ENCODE measurements at places on chromosomes 7 and 10. TPM values are rescaled to one million over a fixed set of nuclear protein-coding genes. Genes with fewer than 3 reads are reported as not detected.

DNA sequence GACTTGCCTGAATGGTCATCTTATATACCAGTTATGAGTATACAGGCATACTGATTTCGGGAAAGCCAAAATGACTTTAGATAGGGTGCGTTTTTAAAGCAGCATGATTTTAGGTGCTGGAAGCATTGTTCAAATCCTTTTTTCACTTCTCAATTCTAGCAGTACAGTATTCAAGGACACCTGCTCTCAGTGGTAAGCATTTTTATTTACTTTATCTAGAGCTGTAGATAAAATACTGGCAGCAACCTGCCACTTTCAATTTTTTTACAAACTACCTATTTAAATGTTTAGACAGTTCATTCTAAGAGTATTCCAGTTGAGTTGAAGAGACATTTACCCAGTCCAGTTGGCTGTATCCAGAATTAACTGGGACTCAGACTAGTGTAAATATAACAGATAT is 33.6 kb downstream of the TMEM106B start:
- DNase-seq, result no peak

GRCh38 chr10:52451817-52452216 is 137.7 kb downstream of the DKK1 start:
- DNase-seq, result no peak

DNA sequence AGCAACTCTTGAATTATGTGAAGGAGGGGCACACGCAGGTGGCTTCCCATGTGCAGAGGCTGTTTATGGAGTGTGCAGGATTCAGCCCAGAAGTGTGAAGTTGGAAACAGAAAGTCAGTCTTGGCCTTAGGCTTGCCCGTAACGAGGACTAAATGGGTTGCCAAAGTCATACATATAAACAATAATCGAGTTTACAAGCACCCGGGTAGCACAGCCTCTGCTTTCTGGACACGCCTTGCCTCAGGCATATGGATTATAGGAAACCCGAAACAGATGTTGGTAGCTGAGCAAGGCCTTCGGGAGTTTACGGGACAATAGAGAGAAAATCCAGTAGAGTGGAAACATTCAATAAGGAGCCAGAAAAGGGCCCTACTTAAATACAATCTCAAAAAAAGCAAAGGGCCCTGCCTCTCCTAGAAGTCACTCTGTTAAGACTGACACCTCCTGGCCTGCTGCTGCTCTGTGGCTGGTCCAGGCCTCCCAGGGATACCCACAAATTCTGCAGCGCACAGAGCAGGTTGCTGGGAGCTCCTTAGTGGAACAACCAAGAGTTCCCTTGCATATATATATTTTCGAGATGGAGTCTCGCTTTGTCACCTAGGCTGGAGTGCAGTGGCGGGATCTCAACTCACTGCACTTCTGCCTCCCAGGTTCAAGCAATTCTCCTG is 48.5 kb downstream of the SMKR1 start:
- no peak for DNase-seq

DNA sequence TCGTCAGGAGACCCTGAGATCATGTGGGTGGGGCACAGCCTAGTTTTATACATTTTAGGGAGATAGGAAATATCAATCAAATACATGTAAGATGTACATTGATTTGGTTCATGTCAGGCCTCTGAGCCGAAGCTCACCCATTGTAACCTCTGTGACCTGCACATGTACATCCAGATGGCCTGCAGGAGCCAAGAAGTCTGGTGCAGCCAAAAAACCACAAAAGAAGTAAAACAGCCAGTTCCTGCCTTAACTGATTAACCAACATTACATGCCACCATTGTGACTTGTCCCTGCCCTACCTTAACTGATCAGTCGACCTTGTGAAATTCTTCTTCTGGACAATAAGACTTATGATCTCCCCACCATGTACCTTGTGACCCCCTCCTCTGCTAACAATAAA is 16.0 kb upstream of the LRRC61 start:
- peak; percentile 66 for DNase-seq

- no peak for DNase-seq
Measured at GRCh38 chr10:68727146-68727545, 6.1 kb downstream of the CCAR1 start.

Gene PPP1R17
- not detected for total RNA-seq

DNA sequence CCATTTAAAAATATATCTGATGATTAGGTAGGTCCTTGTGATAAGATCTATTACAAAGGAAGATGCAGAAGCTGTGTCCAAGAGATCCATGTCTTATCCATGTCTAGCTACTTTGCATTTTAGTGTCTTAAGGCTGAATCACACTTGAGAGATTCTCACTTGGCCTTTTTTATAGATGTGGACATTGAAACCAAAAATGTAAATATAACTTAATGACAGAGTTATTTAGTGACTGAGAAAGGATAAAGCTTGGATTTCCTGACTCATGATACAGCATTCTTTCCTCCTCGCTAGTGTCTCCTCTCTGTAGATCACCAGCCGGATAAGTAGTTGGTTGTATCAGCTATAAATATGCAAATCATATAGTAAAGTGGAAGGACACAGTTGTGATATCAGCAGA is 23.3 kb downstream of the INHBA start:
- no peak for DNase-seq

DNA sequence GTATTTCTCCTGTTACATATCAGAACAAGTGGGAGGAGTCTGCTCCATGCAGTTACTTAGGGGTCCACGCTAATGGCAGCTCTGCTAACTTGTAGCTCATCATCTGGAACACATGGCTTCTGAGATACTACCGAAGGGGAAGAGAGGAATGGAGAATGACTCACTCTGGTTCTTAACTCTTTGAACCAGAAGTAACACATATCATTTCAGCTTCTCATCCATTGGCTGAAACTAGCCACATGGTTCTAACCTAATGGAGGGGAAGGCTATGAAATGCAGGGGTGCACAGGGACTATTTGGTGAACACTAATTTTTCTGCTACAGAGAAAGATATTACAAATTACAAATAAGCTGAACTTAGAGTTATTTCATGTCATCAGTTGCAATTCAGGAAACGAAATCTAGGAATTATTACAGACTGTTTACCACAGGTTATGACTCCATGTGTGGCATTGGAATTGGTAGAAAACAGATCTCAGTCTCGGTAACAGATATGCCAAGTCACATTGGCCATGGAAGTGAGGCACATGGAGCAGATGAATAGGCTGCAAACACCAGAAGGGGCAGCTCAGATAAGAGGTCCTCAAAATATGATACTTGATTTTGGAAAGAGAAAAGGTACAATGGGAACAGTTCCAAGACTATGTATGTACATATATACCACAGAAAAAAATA is 9.4 kb upstream of the KAT6B start:
- no peak for DNase-seq

Gene TEX36
- not detected for total RNA-seq

- no peak for DNase-seq
Measured at GRCh38 chr7:52249741-52250140, 785.7 kb upstream of the POM121L12 start.

Gene ICA1
- 6.5 TPM for total RNA-seq

Gene LEP
- total RNA-seq, result not detected

Gene PRPS1L1
- total RNA-seq, result not detected

DNA sequence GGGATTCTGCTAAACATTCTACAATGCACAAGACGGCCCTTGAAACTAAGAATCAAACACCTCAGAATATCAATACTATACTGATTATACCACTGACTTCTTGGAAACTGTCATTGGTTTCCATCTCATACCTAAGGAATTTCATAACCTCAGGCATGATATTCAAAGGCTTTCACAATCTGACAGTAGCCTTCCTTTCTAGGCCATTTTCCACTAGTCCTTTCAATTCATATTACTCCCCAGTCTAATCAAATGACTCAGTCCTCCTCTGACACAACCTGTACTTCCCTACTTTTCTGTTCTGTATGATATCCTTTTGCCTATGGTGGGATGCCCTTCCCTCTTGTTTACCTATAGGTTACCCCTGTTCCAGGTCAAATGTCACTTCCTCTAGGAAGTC is 48.3 kb downstream of the CSTF2T start:
- no peak for DNase-seq

GRCh38 chr7:595621-596010 is 76.0 kb upstream of the PDGFA start:
- DNase-seq, result no peak

DNA sequence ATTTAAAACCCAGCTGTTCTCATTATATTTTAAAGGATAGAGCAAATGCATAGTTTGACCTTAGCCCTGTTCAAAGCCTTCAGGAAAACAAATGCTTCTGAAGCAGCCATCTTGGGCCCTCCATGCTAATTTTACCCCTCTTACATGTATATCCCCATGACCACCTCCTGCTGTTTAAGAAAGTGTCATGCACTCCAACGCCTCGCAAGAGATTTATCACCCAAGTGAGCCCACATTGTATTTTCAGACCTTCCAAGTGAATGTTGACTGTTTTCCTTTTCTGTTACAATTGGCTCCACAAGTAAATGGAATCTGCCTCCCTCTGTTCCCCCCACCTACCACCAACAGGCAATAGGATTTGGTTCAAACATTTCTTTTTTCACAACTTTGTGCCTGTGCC is 5.3 kb downstream of the TMEM72 start:
- no peak for DNase-seq

Gene NACAD
- 5.9 TPM for total RNA-seq

Gene TFR2
- not detected for total RNA-seq

Gene TEX47
- not detected for total RNA-seq

GRCh38 chr7:115937960-115938359 is 92.6 kb downstream of the TFEC start:
- no peak for DNase-seq

DNA sequence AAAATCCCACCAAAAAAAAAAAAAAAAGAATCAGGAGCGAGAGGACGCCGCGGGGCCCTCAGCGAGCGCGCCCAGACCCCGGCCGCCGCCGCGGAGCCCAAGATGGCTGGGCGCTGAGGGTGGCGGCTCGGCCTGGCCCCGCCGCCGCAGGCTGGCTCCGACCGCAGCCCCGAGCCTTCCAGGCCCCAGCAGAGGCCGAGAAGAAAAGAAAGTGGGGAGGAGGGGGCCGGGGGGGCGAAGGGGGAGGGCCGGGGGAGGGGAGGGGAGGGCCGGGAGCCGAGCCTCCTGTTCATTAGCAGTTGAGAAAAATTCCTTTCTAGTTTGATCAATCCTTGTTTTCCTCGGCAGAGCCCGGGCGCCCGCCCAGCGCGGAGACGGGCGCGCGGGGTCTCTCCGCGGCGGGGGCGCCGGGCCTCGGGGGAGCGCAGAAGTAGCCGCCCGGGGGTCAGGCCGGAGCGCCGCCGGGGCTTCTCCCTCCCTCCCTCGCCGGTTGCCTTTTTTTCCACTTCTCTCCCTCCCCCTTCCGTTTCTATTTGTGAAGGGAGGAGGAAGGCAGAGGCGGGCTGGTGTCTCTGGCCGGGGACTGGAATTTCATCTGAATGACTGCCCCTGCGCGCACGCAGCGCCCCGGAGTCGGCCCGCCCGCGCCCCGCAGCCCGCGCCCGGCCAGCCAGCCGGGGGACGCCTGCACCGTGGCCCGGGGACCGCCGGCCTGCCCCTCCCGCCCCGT is 778 bp upstream of the TRIM8 start:
- DNase-seq, result no peak

DNA sequence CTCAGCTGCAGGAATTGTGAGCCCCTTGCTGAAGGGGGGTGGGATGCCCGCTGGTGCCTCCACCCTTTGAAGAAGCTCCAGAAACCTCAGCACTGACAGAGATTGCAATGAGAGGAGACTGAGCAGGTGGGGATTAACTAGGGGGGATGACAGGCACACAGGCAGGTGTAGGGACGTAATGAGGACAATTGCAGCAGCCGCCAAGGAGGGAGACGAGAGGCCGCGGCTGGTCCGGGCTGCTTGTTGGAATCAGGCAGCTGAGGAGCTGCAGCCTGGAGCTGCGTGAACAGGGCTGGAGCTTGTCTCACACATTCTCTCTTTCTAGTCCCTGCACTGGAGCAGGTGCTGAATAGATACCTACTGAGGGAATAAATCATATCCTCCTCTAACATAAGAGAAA is 122.0 kb upstream of the TCERG1L start:
- DNase-seq, result no peak

- DNase-seq, result peak; percentile 91
Measured at GRCh38 chr10:99667108-99667751, 7.9 kb downstream of the ENTPD7 start.

DNA sequence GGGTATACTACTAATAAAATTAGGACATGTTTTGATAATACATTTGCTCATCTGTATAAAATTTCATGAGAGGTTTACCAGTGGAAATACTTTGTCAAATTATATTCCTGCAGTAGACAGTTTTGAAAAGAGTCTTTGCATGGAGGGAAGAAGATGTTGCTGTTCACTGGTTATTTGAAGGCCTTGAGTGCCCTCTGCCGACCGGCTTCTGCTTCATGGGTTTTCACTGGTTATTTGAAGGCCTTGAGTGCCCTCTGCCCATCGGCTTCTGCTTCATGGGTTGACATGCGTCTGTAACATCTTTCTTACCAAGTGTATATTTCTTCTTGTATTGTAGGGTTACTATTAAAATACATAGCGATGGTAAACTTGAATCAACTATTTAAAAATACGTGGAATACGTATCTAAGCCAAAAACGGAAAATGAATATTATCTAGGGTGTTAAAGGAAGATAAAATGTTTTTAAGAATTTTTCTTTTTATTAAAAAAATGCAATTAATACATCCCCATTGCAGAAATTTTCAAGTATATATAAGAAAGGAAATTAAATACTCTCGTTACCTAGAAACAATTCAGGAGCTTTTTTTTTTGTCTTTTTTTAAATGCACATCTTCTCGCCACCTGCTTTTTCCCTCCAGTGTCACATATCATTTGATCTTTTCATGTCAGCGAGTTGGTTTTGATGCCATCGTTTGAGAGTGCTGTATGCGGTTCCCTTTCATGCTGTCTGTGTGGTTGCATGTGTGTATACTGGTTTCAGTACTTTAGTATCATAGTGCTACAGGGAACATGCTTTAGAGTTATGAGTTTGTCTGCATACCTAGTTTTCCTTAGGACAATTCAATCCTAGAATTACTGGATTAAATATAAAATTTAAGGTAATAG is 73.4 kb downstream of the SHH start:
- DNase-seq, result peak; percentile 51

- DNase-seq, result no peak
Measured at GRCh38 chr10:50557130-50557682, 66.5 kb downstream of the SGMS1 start.

DNA sequence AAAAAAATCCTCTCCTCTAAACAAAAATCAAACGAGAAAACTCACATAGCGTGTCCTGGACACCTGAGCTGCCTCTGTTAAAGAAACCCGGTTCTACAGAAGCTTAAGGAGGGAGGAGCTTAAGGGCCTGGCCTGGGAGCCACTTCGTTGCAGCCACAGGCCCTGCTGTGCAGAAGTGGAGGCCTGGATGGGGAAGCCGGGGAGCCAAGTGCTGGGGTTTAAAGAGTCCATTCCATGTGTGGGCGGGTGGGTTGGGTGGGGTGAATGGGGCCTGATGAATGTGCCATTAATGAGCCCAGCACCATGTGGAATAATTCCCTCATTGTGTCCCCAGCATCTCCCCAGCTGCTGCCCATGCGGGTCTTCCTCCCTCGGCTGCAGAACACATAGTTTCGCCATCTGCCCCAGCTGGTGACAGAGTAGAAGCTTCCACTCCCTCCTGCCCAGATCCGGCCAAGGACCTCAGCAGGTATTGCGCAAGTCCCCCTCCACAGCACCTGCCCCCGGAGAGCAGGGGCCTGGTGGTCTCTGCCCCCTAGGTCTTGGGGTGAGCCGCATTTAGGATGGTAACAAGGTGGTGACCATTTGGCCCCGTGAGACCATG is 127.8 kb upstream of the BTBD16 start:
- DNase-seq, result no peak

GRCh38 chr10:79185796-79186374 is 117.1 kb downstream of the ZMIZ1 start:
- DNase-seq, result no peak

- DNase-seq, result peak; percentile 51
Measured at GRCh38 chr7:80681272-80681885, 42.9 kb downstream of the CD36 start.

- DNase-seq, result peak; percentile 58
Measured at GRCh38 chr10:84267503-84268126, 22.8 kb downstream of the RGR start.

All from A172 (cell line).